ENCODE measurements at places on chromosomes 3 and 15.

DNA sequence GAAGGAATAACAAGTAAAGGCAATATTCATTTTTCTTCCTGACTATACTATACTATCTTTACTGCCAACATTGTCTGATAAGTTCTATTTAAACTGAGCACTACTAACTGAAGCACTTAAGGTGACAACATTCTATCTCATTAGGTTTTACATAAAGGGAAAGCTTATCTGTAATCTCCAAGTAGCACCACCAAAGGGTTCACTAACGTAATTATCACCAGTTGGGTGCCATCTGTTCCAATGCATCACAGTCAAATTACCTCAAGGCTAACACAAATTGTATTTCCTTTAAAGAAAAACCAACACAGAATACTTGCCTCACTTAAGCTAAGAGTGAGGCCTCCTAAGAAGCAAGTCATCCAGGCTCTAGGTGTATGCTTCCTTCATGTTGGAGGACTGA is 453.8 kb downstream of the RAP2B start:
- DNase-seq: no peak

GRCh38 chr15:68798346-68799094 is 22.2 kb downstream of the ANP32A start:
- no peak for DNase-seq

DNA sequence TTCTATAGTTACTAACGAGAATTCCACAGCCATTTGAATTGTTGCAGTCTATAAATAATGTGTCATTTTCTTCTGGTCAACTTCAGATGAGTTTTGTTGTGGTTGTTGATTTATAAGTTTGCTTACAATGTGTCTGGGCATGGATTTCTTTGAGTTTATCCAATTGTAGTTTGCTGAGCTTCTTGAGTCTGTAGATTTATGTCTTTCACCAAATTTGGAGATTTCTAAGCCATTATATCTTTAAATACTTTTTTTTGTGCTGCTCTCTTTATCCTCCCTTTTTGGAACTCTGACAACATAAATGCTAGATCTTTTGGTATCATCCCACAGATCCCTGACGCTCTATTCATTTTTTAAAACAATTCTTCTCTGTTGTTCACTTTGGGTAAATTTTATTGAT is 63.2 kb upstream of the NDUFB4 start:
- DNase-seq: no peak

DNA sequence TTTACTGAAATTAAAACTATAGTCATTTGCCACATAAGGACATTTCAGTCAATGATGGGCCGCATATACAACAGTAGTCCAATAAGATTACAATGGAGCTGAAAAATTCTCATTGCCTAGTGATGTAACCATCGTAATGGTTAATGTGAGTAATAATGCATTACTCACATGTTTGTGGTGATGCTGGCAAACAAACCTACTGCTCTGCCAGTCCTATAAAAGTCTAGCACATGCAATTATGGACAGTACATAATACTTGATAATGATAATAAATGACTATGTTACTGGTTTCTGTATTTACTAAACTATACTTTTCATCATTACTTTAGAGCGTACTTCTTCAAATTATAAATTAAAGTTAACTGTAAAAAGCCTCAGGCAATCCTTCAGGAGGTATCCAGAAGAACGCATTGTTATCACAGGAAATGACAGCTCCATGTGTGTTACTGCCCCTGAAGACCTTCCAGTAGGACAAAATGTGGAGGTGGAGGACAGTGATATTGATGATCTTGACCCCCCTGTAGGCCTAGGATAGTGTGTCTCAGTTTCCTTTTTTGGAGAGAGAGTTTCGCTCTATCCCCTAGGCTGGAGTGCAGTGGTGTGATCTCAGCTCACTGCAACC is 102.7 kb downstream of the ATP1B3 start:
- no peak for DNase-seq

DNA sequence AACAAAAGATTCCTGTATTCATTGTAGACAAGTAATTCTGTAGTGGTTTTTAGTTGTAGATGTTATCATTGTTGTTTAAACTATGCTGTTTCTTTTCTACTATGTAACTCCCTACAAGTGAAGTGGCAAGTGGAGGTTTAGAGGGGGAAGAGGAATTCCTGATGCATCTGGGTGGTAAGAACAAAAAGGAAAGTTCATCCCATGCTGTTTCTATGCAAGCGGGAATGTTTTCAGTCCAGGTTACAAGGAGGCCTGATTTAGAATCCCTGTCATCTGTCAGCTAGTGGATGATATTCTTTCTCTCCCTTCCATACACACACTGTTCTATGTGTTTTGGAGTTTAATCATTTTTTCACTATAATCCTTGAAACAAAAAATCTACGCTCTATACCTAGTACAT is 67.4 kb downstream of the IMPG2 start:
- DNase-seq: no peak

GRCh38 chr15:89623165-89623564 is 32.1 kb downstream of the KIF7 start:
- no peak for DNase-seq

- DNase-seq: no peak
Measured at GRCh38 chr3:4776399-4776979, 202.7 kb upstream of the BHLHE40 start.

GRCh38 chr3:78912687-78913086 is 855.1 kb downstream of the ROBO1 start:
- DNase-seq: no peak

DNA sequence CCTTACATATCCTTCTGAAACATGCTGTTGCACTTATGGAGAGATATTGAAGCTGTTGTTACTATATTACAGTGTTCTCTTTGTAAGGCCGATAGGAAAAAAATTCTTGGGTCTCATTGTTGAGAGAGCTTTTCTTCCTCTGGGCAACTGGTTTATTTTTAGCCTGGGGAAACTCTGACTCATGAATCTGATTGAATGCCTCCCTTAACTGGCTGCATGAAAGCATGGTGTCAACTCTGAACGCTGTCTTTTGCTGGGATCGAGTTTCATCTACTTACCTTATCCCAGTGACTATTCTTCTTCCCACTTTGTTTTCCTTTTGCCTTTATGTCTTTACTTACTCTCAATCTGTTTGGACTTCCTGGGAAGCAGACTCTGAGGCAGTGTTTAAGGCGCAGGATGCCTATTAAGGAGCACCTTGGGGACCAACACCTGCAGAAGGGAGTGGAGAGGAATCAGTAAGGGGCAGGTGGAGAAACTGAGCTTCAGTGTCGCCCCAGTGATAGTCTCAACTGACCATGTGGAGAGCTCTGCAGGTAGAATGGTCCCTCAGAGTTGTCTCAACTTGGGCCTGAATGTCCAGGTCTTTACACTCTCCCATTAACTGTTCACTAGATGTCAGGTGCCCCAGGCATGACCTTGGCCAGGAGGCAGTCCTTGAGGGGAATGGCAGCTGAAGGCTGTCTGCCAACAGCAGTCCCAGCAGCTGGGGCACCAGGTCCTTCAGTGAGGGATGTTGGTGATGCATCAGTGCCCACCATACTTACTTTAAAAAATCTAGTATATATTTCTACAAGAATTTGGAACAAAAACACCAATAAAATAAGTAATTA is 88.9 kb upstream of the CCNL1 start:
- DNase-seq: no peak

DNA sequence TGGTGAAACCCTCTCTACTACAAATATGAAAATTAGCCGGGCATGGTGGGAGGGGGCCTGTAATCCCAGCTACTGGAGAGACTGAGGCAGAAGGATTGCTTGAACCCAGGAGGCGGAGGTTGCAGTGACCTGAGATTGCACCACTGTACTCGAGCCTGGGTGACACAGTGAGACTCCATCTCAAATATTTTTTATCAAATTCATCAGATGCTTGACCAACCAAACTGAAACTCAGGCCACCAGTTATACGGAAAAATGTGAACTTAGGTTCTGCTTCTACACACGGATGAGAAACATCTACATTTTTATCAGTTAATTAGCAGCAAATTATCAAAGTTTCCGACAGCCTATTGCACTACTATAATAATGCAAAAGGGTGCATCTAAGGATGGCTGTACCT is 4.8 kb downstream of the ARF4 start:
- DNase-seq: no peak

GRCh38 chr3:84974347-84974746 is 15.6 kb downstream of the CADM2 start:
- no peak for DNase-seq

- DNase-seq: no peak
Measured at GRCh38 chr3:33940149-33940548, 141.7 kb downstream of the PDCD6IP start.

DNA sequence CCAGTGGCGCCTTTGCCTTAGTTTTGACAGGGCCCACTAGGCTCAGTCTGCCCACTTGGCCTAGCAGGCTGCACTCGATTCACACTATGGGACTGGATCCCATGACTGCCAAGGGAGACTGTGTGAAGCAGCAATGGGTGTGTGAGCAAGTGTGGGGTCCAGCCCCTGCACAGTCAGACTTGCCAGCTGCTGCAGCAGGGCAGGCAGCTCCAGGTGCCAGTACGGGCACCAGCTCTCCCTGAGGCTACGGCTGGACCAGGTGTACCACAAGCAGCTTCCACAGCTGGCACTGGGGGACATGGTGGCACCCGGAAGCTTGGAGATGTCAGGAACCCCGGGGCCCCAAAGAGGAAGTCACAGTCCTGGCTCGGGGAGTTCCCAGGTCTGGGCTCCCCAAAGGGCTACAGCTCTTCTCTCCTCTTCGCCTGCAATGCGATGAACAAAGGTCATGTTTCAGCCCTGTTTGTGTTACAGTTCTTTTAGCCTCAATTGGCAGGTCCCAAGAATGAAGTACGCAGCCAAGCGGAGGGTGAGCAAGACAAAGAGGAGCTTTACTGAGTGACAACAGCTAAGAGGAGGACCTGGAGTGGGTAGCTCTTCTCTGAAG is 67.1 kb downstream of the PIK3CB start:
- DNase-seq: no peak

- no peak for DNase-seq
Measured at GRCh38 chr3:15041950-15042349, 23.2 kb downstream of the MRPS25 start.

DNA sequence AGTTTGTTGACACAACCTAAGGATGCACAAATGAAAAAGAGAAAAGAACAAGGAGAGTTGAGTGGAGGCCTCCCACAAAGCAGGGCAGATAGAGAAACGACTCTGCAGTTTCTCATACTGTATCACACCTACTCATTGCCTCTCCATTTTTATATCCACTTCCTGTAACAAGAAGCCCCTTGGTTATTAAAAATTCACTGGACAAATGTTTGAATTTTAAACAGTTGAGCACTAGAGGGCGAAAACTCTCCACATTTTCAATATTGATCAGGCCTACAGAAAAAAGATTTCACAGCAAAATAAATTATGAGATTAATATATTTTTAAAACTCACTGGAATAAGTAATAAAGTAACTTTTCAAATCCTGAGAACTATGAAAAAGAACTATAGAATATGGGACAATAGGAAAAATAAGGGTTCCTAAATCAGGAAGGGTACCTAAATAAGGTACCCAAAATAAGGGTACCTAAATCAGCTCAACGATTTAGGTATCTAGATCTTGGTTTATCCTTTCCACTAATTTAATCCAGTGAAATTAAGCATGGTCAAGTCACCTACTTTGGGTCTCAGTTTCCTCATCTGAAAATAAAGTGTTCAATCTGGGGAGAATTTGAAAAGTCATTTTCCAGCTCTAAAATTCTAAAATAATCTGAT is 47.0 kb upstream of the PPIB start:
- peak; percentile 17 for DNase-seq

DNA sequence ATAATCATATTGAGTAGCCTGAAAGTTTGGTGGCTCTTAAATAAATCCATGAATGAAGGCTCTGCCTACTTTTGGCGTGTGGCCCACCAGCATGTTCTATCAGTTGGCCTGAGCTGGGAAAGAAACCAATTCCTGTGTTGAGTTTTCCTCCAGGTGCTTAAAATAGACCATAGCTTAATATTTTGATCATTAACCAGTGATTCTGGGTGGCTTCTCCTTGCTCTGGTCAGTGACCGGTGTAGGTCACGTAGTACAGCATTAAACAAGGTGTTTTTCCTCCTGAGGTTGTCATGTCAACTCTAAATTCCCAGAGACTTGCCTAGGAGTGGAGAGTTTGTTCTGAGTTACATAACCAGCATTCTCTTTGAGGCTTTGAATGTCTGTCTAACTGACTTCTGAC is 1.3 kb downstream of the HHLA2 start:
- peak; percentile 12 for DNase-seq

DNA sequence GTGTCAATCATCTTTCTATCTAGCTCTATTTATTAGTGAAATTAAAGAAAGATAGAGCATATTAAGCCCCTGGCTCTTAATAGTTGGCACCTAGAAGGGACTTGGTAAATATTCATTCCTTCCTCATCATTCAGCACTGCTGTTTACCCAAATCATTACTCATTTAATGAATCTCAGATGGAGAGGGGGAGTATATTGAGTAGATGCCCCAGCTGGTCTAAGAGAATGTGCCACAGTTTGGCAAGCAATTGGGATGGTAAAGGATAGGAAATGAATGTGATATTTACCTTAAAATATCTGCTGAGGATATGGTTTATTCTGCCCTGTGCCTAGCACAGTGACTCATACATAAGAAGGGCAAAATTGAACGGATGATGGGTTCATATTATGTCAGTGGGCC is 6.0 kb downstream of the IL1RAP start:
- no peak for DNase-seq

GRCh38 chr15:20376872-20377271 is 164.7 kb downstream of the GOLGA6L6 start:
- no peak for DNase-seq

- no peak for DNase-seq
Measured at GRCh38 chr15:83046558-83047127, 20.4 kb downstream of the BTBD1 start.

GRCh38 chr15:39878406-39878785 is 41.7 kb downstream of the GPR176 start:
- no peak for DNase-seq

- DNase-seq: no peak
Measured at GRCh38 chr15:66704019-66704802, 2.2 kb downstream of the SMAD6 start.

GRCh38 chr3:108879915-108880314 is 57.3 kb downstream of the TRAT1 start:
- DNase-seq: no peak

GRCh38 chr3:151204530-151205402 is 1.8 kb upstream of the GPR171 start:
- DNase-seq: no peak

DNA sequence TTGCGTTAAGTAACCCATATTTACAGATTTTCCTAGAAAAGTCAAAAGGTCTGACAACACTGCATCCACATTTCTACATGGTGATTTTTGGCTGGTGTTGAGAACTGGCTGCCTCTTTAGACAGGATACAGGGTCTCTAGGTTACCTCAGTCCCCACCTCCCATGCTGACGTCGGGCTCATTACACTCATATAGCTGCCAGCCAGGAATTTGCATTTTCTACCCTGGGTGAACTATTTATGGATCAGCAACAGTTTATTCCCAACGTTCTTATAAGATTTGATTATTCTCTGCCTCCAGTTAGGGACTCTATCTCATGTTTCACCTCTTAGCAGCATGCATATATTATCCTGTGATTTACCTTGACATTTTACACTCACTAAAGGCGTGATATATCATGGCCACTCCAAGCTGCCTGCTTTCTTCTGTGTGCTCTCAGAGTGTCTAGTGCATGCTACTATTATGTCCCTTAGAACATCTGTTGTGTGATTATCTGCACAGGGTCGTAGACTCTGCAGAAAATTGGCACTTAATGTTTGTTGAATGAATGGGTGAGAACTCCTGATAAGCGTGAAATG is 49.0 kb downstream of the CLDN11 start:
- DNase-seq: no peak
